ENCODE measurements at places on chromosomes 1 and 21.
A peak's percentile ranks its signal among the peaks of the same experiment; 100 is the strongest.

- DNase-seq: no peak
These were observed 3.1 kb downstream of the NFASC start for GRCh38 chr1:204873714-204874113.

GRCh38 chr1:66556161-66556611 is 22.2 kb downstream of the SGIP1 start:
- DNase-seq: no peak

- DNase-seq: no peak
These were observed 126.1 kb downstream of the TRABD2B start for GRCh38 chr1:47870946-47871676.

DNA sequence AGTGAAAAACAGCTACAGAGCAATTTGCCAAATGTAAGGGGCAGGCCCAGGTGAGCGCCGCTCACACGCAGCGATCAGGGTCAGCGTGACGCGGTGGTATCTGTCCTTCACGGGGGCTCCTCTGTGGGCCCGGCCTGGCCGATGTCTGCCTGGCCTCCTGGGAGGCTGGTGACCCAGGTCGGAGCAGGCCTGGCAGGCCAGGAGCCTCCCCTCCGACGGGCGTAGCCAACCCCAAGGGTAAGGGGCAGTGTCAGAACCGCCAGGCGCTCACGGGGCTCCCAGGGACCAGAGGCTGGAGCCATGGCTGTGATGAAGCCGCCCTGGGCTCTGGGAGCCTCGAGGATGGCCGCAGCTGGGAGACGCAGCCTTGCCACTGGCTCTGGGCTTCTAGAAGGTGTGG is 72.1 kb downstream of the MORN1 start:
- DNase-seq: no peak

- peak; percentile 36 for DNase-seq
These were observed 27.8 kb upstream of the FMOD start for GRCh38 chr1:203378556-203379245.

- peak; percentile 83 for DNase-seq
These were observed 71.8 kb downstream of the CD58 start for GRCh38 chr1:116498789-116499628.

GRCh38 chr1:186880982-186881381 is 52.2 kb downstream of the PLA2G4A start:
- no peak for DNase-seq
